NCI-H226 (cell line): ENCODE measurements at places on chromosomes 7 and 10.

DNA sequence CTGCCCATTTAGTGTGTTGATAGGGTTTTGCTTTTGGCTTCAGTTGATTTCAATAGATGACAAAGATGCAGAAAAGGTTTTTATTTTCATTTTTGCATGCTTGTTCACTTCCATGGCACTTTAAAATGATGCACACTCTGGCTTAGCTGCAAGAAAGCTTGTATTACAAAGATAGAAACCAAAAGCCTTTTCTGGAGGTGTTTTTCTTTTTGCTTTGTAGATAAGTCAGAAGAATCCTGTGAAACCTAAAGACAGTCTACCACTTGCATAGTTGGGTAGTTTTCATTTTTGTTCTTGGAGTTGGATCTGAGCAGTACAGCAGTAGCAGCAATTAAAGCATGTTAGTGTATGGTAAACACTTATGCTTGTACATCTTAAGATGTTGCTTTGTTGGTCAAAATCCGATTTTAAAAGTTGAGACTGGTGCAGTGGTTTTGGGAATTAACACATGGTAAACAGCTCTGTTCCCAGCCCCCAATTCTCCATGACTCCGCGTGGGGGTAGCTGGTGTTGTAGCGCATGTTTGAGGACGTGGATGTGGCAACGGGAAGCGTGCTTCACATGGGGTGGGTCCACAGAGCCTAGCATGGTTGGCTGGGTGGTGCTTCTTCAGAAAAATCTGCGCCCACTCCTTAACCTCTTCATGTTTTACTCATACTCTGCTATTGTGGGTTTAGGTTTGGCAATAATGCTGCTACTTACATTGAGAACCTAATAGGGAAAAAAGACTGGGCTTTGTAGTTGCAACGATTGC is 19.8 kb downstream of the CCNY start:
- DNase-seq, result no peak

- DNase-seq, result no peak
These were observed 9.8 kb downstream of the ZNF775 start for GRCh38 chr7:150388709-150389531.

DNA sequence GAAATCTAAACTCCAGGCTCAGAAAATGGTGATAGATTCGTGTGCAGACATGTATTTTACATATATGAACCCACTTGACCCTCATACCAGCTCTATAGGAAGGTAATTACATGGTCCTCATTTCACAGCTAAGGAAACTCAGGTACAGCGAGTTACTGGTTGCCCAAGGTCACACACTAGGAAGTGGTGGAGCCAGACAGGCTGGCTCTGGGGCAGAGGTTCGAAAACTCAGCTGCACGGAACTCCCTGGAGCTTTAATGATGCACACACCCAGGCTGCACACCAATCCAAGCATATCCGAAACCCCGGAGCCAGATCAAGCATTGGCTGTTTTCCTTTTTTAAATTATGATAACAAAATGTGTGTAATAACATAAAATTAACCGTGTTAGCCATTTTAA is 172.4 kb downstream of the COBL start:
- DNase-seq, result no peak

GRCh38 chr7:54833001-54833467 is 74.0 kb upstream of the SEC61G start:
- no peak for DNase-seq

- no peak for DNase-seq
These were observed 79.2 kb downstream of the PHTF2 start for GRCh38 chr7:77877791-77878190.

- peak; percentile 74 for DNase-seq
These were observed 612.4 kb downstream of the TNS3 start for GRCh38 chr7:46969303-46970130.

GRCh38 chr10:86878983-86879713 is 78.3 kb downstream of the MMRN2 start:
- no peak for DNase-seq

- DNase-seq, result no peak
These were observed 8.8 kb upstream of the STN1 start for GRCh38 chr10:103926722-103927319.

GRCh38 chr10:114632869-114633715 is 25.0 kb downstream of the ABLIM1 start:
- no peak for DNase-seq

DNA sequence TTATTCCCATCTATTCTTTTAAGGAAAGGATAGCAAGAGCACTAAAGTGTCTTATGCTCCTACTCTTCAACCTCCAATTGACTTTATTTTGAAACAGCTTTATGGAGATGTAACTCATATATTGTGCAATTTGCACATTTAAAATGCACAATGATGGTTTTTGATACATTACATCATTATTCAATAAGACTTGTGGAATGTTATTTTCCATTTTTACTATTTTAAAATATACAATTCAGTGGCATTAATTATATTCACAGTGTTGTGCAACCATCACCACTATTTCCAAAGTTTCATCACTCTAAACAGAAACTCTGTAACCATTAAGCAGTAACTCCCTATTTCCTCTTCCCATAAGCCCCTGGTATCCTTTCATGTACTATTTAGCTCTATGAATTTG is 489.8 kb downstream of the NEBL start:
- DNase-seq, result no peak

DNA sequence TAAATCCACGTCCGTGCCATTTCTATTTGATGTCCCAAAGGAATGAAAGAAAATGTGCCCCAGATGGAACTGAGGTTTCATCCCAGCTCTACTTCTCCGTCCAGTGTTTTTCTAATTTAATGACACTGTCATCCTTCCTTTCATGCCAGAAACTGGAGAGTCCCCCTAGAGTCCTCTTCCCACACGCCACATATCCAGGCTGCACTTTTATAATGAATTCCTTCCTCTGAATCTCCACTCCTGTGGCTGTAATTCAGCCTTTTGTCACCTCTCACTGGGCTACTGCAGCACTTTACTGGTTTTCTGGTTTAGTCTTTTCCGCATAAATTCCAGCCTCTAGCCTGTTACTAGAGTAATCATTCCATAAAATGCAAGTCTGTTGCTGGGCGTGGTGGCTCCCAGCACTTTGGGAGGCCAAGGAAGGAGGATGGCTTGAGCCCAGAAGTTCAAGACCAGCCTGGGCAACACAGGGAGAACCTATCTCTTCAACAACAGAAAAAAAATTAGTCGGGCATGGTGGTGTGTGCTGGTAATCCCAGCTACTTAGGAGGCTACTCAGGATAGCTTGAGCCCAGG is 142.6 kb upstream of the RHEB start:
- DNase-seq, result no peak

- DNase-seq, result no peak
These were observed 7.8 kb downstream of the TLX1 start for GRCh38 chr10:101138788-101139420.
